ENCODE measurements at places on chromosomes 3 and 15.

DNA sequence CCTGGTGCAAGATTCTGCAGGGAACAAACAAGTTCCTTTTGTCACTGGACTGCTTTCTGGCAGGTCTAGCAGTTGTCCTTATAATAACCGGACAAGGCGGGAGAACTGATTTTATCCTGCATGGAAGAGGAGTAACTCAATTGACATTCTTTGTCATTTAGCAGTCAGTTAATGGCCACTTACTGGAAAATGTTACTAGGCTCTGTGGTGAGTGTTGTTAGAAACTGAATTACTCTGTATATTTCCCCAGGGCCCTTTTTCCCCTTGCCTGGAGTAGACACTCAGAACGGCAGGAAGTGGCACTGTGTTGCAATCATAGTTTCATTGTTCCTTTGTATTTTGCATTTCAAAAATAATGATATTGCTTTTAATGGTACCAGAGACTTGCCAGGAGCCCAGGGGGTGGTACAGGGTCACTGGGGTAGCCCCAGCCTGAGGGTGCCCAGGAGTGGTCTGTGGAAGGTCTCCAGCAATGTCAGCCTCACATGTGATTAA is 318.6 kb upstream of the LRRFIP2 start:
- no peak for DNase-seq

GRCh38 chr3:81743096-81744025 is 18.1 kb downstream of the GBE1 start:
- no peak for DNase-seq

GRCh38 chr15:80455051-80455648 is 51.0 kb downstream of the ARNT2 start:
- DNase-seq = no peak

GRCh38 chr3:183527428-183528379 is 27.8 kb downstream of the KLHL6 start:
- no peak for DNase-seq

DNA sequence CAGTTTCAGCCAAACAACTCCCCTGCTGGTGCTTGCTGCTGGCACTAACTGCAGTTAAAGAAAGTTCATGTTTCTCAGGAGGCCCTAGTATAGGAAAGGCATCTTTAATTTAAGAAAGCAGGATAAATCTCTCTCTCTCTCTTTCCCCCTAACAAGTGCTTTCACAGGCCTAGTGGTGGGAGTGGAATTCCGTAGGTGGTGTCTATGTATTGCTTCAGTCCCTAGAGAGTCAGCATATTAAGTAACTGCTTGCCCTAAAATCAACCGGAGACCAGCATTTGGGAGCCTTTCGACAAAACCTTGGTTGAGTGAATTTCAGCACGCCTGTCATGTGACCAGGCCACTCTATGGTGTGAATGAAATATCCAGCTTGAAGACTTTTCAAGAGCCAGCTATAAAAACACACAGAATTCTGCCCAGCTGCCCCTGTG is 169.2 kb upstream of the TGFBR2 start:
- DNase-seq = no peak

DNA sequence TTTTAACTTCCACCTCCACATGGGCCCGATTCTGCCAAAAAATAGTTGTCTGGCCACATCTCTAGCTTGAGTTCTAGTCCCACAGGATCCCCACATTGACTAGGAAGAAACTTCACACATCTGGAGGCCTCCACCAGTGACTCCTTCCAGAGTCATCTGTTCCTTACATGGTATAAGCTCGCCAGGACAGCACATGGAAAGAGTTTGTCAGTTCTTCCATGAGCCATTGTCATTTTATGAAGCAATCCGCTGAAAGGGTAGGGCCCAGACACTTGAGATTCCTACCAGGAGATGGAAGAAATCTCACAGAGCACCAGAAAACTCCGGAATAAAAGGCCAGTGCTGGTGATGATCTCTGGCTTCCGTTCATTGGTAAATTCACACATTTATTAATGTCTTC is 350.5 kb upstream of the ICE2 start:
- no peak for DNase-seq

DNA sequence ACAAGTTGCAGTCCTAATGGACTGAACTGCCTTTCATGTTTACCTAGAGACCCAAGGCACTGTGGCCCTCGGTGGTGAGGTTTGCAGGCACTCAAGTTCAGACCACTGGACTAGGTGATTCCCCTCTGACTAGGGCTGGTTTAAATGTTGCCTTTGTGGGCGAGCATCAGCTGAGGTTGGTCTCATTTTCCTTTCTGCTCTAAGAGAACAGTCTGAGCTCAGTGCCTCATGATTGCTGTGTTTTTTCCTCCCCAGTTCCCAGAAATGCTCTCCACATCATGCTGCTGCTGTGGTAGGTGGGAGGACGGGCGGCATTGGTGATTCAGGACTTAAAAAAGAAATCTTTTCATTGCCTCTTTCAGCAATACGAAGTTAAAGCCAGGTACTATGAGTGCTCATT is 237.2 kb downstream of the MBNL1 start:
- DNase-seq = no peak

DNA sequence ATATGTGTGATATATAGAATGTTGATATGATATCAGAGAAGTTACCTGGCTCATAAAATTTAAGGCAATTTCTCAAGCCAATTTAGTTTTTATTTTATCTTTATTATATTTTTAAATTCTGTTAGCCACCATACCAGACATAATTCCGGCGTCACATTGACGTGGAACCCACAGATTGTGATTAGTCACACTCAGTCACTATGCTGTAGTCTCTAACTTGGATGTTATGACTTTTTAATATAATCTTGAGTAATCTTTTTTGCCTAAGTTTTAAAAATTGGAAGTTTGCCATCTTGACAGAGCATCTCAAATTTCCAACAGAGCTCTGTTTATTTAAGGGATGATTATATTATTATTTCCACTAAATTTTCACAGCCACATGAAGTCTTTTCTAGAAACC is 9.7 kb upstream of the DCLK3 start:
- no peak for DNase-seq

- no peak for DNase-seq
These were observed 1.3 kb downstream of the GRM7 start for GRCh38 chr3:6862041-6862879.

- no peak for DNase-seq
These were observed 6.0 kb downstream of the CTSH start for GRCh38 chr15:78938658-78939488.

- no peak for DNase-seq
These were observed 33.2 kb downstream of the ZNF106 start for GRCh38 chr15:42457445-42458442.

- no peak for DNase-seq
These were observed 34.6 kb downstream of the POLR2M start for GRCh38 chr15:57741089-57741488.

GRCh38 chr3:59065240-59065639 is 15.4 kb upstream of the CFAP20DC start:
- DNase-seq = no peak

- no peak for DNase-seq
These were observed 541.3 kb downstream of the UNC13C start for GRCh38 chr15:54519577-54519976.

- DNase-seq = peak; percentile 71
These were observed 614 bp upstream of the MINDY2 start for GRCh38 chr15:58770519-58770856.

GRCh38 chr3:127784865-127785710 is 37.2 kb downstream of the MGLL start:
- no peak for DNase-seq

DNA sequence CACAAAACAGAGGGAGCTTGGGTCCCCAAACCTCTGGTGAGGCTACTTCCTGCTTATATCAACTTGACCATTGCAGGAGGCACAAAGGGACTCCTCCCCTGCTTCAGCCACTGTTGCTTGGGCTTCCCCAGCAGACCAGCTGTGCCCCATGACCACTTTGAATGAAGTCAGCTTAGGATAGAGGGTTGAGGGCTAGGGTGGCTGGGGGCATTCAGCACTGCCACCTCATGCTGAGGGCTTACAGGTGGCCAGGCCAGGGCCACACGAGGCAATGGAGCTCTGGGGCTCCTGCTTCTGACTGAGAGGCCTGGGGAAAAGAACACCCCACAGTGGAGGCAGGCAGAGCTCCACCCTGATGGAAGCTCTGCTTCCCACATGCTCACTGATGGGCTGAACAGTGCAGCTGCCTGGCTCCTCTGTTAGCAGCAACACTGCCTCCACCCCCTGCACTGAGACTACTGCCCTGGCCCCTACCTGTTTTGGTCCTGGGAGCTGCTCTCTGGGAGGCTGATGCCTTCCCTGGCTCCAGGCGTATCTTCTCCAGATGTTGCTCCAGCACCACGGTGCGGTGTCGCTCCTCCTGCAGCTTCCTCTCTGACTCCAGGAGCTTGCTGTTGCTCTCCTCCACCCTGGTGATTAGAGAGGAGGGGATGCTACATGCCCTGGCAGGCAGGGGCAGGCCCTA is 10.2 kb upstream of the HHATL start:
- DNase-seq = no peak
